Ovary (tissue), 10 donors: ENCODE measurements at places on chromosomes 16 and 17.

DNA sequence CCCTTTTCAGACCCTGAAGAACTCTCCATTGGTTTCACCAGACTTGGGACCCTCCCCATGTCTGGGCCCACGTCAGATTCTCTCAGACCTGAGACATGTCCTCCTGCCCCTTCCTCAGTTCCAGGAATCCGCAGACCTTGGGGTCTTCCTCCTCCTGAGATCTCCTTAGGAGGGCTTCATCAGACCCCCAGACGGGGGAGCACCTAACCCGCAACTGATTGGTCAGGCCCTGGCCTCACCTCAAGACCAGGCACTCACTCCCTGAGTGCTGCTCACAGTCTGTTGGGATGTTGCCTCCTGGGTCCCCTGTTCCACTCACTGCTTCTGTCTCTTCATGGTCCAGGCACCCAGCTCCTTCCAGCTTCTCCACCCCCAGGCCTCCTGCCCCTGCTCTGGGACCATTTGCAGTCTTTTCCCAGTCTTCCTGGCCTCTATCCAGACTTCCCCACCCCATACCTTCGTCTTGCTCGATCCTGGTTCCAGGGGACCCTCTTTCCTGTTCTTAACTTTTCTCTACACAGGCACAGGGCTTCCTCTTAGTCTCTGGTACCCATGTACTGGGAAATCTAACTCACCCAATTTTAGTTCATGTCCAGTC lies 1.2 kb downstream of the GID4 start:
- DNase-seq: no peak

DNA sequence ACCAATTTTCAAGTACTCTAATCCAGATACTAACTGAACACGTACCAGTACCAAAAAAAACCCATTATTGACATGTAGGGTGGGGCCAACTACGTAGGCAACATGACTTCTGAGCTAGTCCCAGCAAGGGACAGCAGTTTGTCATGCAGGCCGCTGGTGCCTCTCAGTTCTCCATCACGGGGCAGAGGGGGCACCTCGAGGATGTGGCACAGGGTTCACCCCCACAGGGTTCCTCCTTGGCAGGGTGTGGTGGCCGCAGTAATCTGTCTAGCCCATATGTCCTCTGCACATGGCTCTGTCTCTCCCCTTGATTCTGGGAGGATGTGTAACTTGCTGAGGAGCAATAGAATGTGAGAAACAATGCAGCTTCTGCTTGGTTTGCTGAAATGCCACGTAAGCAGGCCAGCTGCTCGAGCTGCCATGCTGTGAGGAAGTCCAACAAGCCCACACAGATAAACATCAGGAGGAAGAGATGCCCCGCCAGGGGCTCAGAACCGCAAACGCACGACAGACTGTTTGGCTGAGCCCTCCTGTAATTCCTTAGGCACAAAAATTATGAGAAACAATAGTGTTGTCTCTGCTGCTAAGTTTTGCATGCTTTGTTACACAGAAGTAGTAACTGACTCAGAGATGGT lies 62.4 kb downstream of the NT5M start:
- no peak for DNase-seq

DNA sequence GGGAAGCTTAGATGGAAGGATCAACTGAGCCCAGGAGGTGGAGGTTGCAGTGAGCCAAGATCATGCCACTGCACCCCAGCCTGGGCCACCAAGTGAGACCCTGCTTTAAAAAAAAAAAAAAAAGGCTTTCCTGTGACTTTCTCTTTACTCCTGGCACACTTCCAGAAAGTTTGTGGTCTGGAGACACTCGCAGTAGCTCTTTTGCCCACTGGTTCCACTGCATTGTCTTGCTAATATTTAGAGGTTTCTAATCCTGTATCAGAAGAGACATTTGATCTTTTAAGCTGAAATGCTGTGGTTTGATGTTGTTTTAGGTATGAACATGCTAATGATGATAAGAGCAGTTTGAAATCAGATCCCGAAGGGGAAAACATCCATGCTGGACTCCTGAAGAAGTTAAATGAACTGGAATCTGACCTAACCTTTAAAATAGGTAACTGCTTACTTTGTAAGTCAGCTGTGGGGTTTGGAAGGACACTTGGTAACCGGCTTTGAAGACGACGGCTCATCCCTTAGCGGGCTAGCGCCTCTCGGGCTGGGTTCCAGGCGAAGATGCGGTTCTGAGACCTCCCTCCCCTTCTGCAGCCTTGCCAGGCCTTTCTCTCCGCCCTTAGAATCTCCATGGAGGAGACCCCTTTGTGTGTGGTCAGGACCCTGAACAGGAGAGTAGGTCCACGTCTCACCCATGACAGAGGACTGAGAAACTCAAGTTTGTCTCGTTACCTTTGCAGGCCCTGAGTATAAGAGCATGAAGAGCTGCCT lies 23.1 kb downstream of the NTAN1 start:
- no peak for DNase-seq

DNA sequence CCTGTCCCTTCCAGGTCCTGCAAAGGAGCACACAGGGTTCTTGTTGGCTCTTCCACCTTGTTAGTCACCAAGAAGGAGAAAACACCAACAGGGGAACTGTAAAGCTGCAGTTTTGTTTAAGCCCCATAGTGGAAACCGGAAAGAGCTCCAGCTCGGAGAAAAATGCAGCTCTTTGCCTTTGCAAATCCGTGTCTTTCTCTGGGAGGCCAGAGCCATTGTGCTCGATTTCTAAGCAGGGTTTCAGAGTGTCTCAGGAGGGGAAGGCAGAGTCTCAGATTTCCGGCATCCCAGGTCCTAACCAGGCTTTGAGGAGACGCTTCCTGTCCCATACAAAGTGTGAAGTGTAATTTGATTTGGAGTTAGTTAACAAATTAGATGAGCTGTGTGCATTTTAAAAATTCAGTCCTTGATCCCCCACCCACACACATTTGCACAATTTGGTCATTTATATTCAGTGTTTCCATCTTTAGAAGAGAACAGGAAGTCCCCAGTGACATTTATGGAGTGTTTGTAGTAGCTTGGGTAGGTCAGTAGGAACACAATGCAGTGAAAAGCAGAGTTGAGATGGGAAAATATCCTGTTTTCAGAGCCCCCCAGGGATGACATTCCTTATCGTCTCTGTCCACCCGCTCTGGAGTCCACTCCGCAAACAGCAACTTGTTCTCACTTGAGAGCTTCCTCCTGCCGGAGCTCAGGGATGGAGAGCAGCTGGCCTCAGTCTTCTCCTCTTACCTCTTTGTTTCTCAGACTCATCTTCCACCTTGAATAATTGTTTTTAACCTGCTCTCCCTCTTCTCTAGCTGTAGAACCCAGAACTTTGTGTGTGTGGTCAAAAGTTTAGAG lies 331.9 kb downstream of the SEC14L1 start:
- no peak for DNase-seq

DNA sequence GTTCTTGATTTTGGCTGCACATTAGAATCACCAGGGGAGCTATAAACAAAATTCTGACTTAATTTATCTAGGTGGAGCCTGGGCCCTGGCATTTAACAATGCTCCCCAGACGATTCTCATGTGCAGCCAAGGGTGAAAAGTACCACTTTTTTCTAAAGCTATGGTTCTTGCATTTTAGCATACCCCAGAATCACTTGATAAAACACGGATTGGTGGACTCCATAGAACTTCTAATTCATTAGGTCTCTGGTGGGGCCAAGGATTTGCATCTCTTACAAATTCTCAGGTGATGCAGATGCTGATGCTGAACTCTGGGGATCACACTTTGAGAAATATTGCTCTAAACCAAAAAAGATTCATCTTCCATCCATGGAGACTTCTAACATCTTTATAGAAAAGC lies 74.5 kb downstream of the RPGRIP1L start:
- DNase-seq: no peak

DNA sequence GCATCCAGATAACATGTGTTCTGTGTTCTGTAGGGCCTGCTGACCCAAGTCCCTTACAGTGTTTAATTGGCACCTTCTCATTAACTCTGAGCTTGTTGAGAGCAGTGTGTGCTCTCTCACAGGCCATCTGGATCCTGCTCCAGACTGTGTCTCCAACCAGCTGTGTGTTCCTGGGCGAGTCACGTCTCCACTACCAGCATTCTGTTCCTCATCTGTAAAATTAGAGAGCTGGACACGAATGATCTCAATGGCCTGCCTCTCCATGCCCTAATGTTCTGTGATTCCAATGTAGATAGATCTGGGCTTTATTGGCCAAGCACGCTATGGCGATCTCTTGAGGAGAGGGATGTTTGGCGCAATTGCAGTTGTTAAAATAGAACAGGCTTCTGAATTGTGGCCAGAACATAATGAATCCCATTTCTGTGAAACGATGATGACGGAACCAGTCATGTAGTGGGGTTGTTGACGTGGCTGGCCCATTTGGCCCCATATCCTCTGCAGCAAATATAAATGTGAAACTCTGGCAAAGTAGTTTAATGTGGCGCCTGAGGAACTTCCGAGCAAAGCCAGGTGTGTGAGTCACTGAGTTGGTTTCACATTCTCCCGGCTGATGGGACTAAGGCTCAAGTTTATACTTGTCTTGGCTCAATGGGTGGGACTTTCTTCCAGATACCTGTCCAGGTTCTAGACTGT lies 22.2 kb downstream of the TBX4 start:
- DNase-seq: no peak

DNA sequence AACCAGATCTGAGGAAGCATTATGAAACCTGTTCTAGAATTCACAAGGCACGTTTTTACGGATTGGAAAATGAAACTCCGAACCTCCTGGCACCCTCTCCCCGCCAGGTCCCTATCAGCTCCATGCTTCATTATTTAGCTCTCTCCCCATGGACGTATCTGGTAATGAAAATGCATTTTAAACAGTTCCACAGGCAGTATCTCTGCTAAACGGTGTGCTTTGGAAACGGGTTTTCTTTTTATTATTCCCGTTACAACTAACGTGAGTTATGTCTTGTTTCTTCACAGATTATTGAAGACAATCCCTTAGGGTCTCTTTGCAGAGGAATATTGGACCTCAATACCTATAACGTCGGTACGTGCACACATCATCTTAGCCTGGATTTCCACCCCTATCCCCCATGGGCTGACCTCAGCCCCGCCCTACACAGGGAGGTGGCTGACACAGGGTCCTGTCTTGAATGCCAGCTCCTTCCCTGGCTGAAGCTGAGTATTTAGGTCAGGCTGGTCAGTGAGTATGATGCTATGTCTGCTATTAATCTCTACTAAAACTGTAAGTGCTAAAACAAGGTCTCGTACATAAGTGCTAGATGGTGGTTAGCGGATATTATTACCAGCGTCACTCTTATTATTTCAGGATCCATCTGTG lies 82.9 kb downstream of the SDR42E1 start:
- no peak for DNase-seq

DNA sequence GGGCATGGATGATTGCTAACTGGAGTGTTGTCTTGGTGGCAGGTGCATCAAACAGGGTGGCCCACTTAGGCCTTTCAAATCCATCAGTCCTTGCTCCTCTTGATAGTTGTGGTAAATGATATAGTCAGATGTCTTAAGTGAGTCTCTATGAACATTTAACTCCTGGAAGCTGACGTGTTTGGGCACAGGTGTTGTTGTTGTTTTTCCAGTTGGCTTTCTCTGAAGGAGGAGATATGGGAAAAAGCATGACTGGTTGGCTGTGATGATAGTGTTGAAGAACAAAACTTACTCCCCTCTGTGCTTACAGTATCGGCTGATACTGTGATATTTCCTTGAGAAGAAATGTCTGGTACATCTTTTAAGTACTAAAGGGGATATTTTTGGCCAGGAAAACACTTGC lies 18.0 kb downstream of the TNRC6A start:
- DNase-seq: no peak

DNA sequence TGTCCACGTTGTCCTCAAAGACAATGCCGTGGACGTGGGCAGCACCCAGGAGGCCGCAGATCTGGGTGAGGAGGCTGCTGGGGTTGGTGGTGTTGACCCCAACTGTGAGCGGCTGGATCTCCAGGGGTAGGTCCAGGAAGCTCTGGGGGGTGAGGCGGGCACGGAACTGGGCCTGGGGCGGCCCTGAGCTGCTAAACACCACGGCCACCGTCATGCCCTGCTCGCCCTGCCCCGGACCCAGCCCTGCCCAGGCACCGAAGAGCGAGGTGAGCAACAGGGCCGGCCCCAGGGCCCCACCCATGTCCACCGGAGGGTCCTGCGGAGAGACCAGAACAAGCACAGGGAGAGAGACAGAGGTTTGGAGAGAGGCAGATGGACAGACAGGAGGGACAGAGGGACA lies 4.9 kb downstream of the GRIN2C start:
- DNase-seq: no peak

GRCh38 chr17:9071016-9071415 lies 49.7 kb downstream of the NTN1 start:
- DNase-seq: no peak

GRCh38 chr17:4634976-4635375 lies 6.5 kb downstream of the ALOX15 start:
- no peak for DNase-seq

GRCh38 chr17:69503711-69504110 lies 89.2 kb downstream of the MAP2K6 start:
- no peak for DNase-seq

DNA sequence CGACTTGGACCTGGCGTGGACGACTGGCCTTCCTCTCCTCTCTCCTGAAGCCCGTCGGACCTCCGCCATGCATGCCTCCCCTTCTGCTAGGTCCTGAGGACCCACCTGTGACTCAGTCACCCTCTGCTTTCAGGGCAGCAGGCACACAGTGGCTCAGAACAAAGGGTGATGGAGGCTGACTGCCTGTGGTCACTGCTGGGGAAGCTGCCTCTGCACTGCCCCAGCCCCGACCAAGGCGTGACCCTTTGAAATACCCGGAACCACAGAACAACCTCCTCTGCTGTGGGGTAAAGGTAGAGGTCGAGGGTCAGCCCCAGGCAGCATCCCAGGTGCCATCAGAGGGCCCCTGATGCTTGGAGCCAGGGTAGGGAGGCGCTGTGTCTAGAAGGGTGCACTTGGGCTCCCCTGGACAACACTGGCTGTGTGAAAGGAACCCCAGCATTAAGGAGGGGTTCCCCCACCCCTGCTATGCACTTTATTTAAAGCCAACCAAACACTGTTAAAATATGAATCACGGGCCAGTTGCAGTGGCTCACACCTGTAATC lies 12.5 kb upstream of the SLC4A1 start:
- no peak for DNase-seq

DNA sequence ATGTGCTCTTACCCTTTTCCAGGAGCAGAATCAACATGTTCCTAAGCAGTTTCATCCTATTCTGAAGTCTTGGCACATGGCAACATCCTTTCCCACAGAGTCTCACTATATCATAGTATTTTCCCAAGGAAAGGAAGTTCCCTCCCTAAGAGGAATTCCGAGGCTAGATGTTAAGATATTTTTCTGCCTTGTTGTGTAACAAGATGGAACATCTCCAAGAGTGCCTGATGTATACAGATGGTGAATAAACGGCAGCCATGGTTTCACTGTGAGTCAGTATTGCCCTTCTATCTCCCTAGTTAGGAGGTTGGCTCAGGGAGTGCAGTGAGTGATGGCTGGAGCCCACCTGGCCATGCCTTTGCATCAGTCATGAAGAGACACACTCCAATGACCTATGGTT lies 48.2 kb downstream of the SPACA3 start:
- DNase-seq: no peak

- peak; percentile 65 for DNase-seq
Observed at GRCh38 chr17:7440834-7441195, 1.5 kb downstream of the FGF11 start.

GRCh38 chr17:72604518-72604917 lies 483.7 kb downstream of the SOX9 start:
- DNase-seq: no peak
